Muscle of back (tissue), 13 donors: ENCODE measurements at places on chromosomes 1 and 21. TPM values are rescaled to one million over a fixed set of nuclear protein-coding genes. Genes with fewer than 3 reads are reported as not detected.

The NPHS2 gene
- polyA plus RNA-seq: not detected

The SH2D5 gene
- 0.24 TPM for polyA plus RNA-seq

The PIGR gene
- polyA plus RNA-seq: 0.04 TPM

The SLC22A15 gene
- 0.48 TPM for polyA plus RNA-seq

The GGPS1 gene
- 38.5 TPM for polyA plus RNA-seq

The PPIAL4G gene
- not detected for polyA plus RNA-seq

The NFASC gene
- polyA plus RNA-seq: 3.0 TPM

The CADM3 gene
- 0.73 TPM for polyA plus RNA-seq

The FAM72B gene
- polyA plus RNA-seq: 6.3 TPM

The RUNX1 gene
- 4.1 TPM for polyA plus RNA-seq

The FAM151A gene
- 0.26 TPM for polyA plus RNA-seq

The ALX3 gene
- polyA plus RNA-seq: not detected

The DMRTA2 gene
- polyA plus RNA-seq: 0.08 TPM

The NUDC gene
- polyA plus RNA-seq: 44.3 TPM

The RGS13 gene
- polyA plus RNA-seq: 0.52 TPM

The CDK18 gene
- 11.5 TPM for polyA plus RNA-seq

The FCN3 gene
- polyA plus RNA-seq: 0.28 TPM

The TIMM17A gene
- polyA plus RNA-seq: 44.9 TPM

The ACTL8 gene
- polyA plus RNA-seq: not detected

The NFIA gene
- 32.2 TPM for polyA plus RNA-seq

The KRTAP13-2 gene
- not detected for polyA plus RNA-seq

The AMY1C gene
- polyA plus RNA-seq: not detected

The OPTC gene
- polyA plus RNA-seq: not detected

The FNDC10 gene
- 3.3 TPM for polyA plus RNA-seq

The LCE3E gene
- polyA plus RNA-seq: not detected

The TMPRSS15 gene
- 0.57 TPM for polyA plus RNA-seq

The PRR9 gene
- not detected for polyA plus RNA-seq

The OR2L3 gene
- polyA plus RNA-seq: not detected

The C1QB gene
- polyA plus RNA-seq: 18.9 TPM

The C1orf94 gene
- not detected for polyA plus RNA-seq

The RRP1B gene
- polyA plus RNA-seq: 24.0 TPM

The OR2T6 gene
- polyA plus RNA-seq: not detected

The DCST1 gene
- 0.21 TPM for polyA plus RNA-seq

The CXADR gene
- 0.75 TPM for polyA plus RNA-seq

The RCSD1 gene
- 56.9 TPM for polyA plus RNA-seq

The OR2T33 gene
- polyA plus RNA-seq: not detected

The DEGS1 gene
- 49.9 TPM for polyA plus RNA-seq

The BTBD8 gene
- polyA plus RNA-seq: 3.9 TPM

The EDARADD gene
- 0.20 TPM for polyA plus RNA-seq

The MXRA8 gene
- 52.6 TPM for polyA plus RNA-seq

The MYCL gene
- 9.3 TPM for polyA plus RNA-seq

The FCRL2 gene
- 0.07 TPM for polyA plus RNA-seq

The TARS2 gene
- 22.2 TPM for polyA plus RNA-seq

The GJC2 gene
- polyA plus RNA-seq: 0.62 TPM
